ENCODE measurements at places on chromosomes 1 and 21. TPM values are rescaled to one million over a fixed set of nuclear protein-coding genes. Genes with fewer than 3 reads are reported as not detected.

- no peak for DNase-seq
These were observed 635.1 kb downstream of the PTPRC start for GRCh38 chr1:199273837-199274379.

DNA sequence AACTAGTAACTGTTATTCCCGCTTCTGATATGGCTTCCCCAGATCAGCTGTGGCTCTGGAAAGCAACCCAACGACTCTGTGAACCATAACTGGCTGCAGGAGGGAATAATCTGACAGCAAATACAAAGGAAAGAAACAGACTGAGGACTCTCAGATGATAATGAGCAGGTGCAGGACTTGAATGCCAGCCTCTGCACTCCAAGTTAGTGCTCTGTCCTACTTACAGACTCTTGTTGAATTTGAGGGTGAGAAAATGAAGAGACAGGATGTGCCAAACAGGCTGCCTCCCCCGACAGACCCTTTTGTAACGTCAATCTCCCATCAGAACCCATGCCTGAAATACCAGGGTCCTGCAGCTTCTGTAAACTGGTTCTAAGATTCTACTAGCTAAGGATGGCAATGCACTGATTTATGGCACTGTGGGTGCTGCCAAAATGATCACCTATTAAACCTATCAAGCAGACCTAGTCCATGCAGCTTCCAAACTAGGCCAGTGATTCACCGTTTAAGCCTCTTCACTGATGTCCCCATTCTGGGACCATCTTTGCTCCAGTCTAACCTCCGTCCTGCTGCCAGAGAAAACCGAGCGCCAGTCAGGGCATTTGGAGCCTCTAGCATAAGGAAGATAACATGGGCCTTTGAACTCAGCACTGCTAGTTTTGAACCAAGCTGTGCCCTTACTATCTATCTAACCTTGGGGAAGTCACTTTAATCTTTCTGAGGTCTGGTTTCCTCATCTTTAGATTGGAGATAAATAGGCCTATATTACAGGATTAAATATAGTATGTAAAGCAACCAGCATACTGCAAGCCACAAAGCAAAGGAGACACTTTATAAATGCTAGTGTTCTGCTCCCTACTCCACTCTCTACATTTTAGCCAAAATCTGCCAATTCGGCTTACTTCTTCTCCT is 4.8 kb downstream of the MKNK1 start:
- DNase-seq, result no peak

GRCh38 chr1:34612091-34612827 is 142.6 kb upstream of the GJB5 start:
- DNase-seq, result no peak

GRCh38 chr1:198003468-198003867 is 86.3 kb downstream of the LHX9 start:
- no peak for DNase-seq

- DNase-seq, result no peak
These were observed 270.6 kb downstream of the TPR start for GRCh38 chr1:186104459-186104858.

- DNase-seq, result no peak
These were observed 30.3 kb upstream of the KCNQ4 start for GRCh38 chr1:40753142-40753882.

GRCh38 chr1:48889615-48890014 is 112.9 kb upstream of the BEND5 start:
- DNase-seq, result no peak

GRCh38 chr1:230572121-230573105 is 69.9 kb upstream of the COG2 start:
- peak; percentile 39 for DNase-seq

GRCh38 chr1:234111458-234112142 is 207.1 kb downstream of the SLC35F3 start:
- peak; percentile 33 for DNase-seq

DNA sequence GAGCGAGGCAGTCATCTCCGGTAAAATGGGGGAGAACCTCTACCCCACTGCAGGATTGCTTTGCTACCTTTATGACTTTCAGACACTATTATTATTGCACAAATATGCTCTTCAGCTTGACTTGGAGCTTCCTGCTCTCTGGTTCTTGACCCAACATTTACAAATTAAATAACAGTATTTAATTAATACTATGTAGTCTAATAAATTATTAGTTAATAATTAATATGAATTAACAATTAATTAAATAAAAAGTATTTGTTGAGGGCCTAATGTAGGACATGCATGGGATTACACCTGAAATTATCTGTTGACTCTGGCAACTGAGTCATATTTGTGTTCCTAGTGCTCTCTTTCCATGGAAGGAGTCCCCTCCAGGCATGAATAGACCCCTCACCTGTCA is 359.9 kb downstream of the SIPA1L2 start:
- no peak for DNase-seq

DNA sequence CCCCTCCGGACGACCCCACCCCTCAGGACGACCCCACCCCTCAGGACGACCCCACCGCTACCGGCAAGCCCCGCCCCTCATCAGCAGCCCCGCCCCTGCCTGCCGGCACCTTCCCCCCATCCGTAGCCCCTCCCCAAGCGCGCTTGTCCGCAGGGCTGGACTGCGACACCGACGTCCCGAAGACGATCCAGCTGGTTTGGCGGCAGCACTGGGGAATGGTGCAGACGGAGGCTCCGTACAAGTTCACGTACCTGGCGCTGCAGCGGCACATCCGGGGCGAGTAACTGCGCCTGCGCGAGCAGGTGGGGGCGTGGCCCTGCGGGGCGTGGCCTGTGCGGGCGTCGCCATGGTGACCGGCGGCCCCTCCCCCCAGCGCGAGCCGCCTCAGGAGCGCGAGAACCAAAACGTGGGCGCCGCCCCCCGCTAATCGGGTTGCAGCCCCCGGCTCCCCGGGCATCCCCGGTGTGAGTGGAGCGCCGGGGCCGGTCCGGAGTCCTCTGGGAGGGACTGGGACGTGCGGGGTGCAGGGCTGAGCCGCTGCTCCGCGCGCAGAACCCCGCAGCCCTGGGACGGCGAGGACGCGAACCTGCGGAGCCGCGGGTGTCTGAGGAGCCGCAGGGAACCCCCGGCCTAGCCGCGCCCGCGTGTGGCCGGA is 4.9 kb downstream of the RNF223 start:
- DNase-seq, result peak; percentile 55

DNA sequence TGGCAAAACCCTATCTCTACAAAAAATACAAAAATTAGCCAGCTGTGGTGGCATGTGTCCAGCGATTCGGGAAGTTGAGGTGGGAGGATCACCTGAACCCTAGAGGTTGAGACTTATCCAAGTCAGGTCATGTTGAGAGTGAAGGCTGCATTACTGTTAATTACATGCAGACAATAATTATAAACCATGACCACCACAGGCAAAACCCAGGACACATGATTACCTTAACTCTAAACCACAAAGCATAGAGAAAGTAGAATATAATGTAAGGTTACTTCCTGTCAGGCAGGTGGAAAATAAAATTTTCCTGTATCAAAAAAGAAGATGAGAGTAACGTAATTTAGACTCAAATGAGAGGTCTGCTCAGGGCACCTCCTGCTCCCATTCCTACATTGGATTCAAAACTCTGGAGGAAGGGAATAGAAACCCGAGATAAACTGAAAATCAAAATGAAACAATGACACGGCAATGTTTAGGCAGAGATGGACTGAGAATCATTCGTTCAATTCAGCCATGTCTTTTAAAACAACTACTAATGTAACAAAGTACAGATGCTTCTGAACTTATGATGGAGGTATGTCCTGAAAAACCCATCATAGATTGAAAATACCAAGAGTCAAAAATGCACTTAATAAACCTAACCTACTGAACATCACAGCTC is 33.6 kb downstream of the RGS8 start:
- DNase-seq, result no peak

TMEM200B gene
- polyA plus RNA-seq, result 1.4 TPM

PTPN7 gene
- 0.05 TPM for polyA plus RNA-seq

PLXNA2 gene
- 2.1 TPM for polyA plus RNA-seq

ATAD3B gene
- polyA plus RNA-seq, result 15.4 TPM

CYP4Z1 gene
- polyA plus RNA-seq, result not detected

CAPN9 gene
- 0.10 TPM for polyA plus RNA-seq

Measured in HepG2 (cell line).